ENCODE measurements at places on chromosomes 3 and 15.

DNA sequence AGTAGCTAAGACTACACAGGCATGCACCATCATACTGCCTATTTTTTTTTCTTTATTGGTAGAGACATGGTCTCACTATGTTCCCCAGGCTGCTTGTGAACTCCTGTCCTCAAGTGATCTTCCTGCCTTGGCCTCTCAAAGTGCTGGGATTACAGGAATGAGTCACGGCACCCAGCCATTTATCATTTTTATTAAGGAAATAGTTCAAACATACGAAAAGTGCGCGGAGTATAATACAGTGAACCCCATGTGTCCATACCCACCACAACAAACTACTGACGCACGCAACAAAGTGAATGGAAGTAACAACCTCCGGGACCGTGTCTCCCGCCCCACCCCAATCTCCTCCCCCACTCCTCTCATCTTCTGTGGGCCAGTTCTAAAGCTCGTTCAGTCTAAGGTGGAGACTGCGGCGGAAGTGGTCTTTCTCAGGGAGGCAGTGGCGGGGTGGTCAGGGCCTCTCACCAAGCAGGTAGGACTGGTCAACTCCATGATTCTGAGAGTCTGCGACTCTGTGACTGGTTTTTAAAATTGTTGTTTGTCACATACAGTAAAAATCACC lies 42.1 kb downstream of the DNAJB8 start:
- DNase-seq, result no peak

DNA sequence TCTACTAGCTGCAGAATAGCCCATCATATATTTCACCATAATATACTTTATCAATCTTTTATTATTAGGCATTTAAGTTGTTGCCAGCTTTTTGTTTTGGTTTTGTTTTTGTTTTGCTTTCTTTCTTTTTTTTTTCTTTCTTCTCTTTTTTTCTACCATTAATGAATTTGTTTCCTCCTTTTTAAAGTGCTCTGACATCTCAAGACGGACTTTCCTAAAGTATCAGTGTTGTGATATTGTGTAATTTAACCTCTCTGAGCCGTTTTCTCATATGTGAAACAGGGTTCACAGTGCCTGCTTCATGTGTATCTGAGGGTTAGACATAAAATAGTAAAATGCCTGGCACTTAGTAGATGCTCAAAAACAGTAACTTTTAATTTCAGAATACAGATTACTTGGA lies 109.5 kb upstream of the IL12A start:
- no peak for DNase-seq

- DNase-seq, result no peak
Observed at GRCh38 chr3:141828890-141829289, 47.6 kb upstream of the ATP1B3 start.

- no peak for DNase-seq
Observed at GRCh38 chr3:157247391-157247790, 87.4 kb upstream of the CCNL1 start.

DNA sequence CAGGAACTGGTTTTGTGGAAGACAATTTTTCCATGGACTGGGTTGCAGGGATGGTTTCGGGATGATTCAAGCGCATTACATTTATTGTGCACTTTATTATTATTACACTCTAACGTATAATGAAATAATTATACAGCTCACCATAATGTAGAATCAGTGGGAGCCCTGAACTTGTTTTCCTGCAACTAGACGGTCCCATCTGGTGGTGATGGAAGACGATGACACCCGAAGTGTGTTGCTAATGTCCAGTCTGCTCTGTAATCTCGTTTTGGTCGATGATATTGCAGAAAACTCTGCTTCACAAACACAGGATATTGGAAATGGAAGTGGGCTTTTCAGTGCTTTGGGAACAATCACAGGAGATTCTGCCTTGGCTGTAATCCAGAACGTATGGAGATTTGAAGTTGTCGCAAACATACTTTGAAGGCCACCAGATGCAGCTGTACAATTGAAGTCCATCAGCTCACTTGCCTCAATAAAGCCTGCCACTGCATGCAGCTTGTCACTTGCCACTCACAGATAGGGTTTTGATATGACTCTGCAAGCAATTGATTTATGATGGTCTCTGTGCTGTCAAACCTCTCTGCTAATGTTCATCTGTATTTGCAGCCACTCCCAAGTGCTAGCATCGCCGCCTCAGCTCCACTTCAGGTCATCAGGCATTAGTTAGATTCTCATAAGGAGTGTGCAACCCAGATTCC lies 141.7 kb downstream of the TJP1 start:
- DNase-seq, result no peak

DNA sequence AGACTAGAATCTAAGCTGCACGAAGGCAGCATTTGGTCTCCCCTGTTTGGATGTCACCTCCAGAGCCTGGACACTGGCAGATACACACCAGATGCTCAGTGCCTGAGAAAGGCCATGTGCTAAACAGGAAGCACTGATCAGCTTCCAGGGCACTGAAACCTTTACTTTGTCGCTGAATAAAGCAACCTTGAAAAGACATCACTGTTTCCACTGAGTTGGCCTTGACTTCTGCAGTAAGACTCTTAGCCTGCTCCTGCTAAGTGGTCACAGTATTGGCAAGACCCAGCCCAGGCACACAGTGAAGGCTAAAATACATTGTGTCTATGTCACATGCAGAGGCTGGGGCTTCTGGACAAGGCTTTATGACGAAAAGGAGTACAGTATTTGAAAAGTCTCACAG lies 104.3 kb upstream of the ICE2 start:
- DNase-seq, result peak; percentile 62

GRCh38 chr3:52873433-52874159 lies 23.8 kb downstream of the STIMATE start:
- no peak for DNase-seq

DNA sequence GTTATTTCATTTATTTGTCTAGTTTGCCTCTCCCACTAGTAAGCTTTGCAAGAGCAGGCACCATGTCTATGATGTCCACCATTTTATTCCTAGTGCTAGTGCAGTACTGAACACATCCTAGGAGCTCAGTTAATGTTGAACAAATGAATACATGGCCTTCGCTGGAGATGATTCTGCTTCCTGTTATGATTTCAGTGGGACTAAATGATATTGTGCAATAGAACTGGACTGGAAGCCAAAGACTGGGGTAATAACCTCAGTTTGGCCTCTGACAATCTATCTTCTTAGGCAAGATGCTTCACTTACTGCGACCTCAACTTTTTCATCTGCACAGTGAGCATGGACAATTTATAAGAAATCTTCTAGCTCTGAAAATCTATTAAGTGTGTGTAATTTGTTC lies 191.3 kb downstream of the ADAMTSL3 start:
- no peak for DNase-seq

DNA sequence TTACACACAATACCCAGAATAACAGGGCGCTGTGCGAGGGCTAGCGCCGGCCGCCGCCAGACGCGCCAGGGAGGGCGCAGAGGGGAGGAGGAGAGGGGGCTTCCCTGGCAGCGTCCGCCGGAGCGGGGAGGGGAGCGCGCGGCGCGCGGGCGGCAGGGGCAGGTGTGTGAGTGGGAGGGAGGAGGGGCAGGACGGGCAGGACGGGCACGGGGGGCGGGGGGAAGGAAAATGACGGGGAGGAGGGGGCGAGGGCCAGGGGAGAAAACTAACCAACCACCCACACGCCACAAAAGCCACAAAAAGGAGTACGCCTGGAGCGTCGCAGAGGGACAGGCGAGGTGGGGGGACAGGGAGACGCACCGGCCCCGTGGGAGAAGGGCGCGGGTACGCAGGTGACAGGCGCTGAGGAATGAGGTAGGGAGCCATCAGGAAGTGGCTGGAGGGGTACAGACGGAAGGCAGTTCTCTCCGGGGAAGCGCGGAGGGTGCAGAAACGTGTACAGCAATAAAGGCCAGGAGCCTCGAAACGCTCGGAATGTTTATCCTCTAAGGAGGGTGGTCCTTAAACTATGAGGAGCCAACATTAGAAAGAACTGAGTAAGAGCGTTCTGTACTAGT lies 610 bp upstream of the SATB1 start:
- DNase-seq, result no peak

DNA sequence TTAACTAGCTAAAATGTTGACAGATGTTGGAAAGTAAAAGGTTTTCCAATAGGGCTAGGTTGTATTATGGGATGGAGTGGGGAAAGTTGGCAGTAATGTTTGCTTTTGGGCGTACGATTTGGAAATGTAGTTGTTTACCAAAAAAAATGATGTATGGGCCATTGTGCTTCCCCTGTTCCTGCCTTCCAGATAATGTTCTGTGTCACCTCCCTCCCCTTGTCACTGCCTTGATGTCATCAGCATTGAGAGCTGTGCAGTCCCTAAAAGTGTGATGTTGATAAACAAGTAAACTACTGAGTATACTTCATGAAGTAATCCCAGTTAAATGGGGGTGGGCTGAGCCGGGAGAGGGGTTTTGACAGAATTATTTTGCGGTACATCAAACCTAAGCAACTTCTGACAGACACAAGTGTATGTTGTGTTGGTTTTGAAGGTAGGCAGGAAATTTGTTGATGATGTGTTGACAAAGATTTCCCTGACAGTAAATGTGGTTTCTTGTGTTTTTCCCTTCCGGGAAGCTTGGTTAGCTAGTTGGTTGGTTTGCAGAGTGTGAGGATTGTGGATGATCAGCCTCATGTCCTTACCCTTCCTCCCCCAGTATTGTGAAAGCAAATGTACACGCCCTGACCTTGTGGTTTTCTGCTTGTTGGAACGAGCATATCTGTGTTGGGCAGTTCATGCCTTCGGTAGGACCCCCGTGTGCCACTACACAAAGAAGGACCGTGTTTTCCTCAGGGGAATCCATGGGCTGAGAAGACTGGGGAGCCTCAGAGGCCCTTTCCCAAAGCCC lies 87.3 kb downstream of the PGPEP1L start:
- no peak for DNase-seq

- peak; percentile 66 for DNase-seq
Observed at GRCh38 chr3:190086191-190086590, 34.5 kb downstream of the P3H2 start.

GRCh38 chr3:62876064-62876463 lies 848 bp upstream of the CADPS start:
- DNase-seq, result peak; percentile 19

GRCh38 chr3:186258968-186259367 lies 103.1 kb downstream of the DGKG start:
- no peak for DNase-seq

- DNase-seq, result no peak
Observed at GRCh38 chr3:145197051-145197820, 963.7 kb downstream of the PLOD2 start.

DNA sequence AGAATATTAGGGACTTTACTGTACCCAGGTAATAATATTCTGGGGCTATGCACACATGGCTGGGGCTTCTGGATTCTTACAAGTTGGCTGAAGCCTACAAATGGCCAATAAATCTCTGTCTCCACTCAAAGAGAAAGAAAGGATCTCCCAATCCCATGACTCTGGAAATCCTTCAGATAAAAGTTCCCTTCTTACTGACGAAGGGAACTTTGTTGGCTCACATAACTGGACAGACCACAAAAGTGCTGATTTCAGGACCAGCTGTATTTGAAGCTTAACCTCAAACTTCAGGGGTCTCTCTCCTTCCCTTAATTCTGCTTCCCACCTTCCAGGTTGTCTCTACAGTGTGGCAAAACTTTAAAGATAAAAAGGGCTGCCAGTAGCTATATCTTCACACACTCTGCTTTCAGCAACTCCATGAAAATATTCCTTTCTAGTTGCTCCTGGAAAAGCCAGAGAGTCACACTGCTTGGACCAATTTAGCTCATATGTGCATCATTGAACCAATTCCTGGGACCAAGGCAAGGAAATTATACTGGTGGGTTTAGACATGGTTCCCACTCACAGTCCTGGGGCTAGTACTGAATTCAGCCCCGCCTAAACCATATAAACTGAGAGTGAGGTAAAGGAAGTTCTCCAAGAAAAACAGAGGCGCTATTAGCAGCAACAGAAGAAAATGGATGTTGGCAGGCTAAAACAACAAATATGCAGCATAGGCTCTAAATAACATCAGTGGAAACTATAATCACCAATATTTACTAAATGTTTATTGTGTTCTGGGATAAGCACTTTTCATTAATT lies 290.0 kb upstream of the GADL1 start:
- DNase-seq, result no peak

GRCh38 chr3:54791501-54792156 lies 136.2 kb downstream of the LRTM1 start:
- DNase-seq, result no peak

DNA sequence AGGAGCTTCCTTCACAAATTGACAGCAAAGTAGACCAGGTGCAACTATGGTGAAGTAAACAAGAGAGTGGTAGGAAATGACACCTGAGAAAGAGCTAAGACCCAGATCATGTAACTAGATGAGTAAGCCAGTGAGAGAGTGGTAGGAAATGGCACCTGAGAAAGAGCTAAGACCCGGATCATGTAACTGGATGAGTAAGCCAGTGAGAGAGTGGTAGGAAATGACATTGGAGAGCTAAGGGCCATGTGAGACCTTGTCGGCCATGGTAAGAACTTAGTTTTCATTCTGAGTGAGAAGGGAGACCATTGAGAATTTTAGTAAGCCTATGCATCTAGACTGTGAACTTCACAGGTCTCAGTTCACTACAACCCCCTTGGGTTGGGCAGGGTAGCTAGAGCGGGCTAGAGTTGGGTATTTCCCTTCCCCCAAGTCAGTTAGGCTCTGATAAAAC lies 5.4 kb upstream of the SENP7 start:
- peak; percentile 95 for DNase-seq

DNA sequence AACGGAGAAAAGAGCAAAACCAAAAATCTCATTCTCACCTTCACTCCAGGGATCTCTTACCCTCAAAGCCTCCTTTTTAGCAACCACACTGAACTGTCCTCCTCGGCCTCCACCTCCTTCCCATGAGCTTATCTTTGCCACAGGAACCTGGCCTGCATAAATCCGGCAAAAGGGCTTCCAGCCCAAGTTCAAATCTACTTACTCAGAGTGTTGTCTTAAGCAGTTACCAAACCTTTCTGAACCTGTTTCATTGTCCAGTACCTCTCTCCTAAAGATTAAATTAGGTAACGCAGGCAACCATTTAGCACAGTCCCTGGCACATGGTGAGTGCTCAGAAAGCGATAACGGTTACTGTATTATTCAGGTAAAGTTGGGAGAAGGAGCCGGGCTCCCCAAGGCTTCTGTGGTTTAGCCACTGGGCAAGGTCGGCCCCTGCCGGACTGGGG lies 777 bp downstream of the CIB1 start:
- DNase-seq, result no peak

DNA sequence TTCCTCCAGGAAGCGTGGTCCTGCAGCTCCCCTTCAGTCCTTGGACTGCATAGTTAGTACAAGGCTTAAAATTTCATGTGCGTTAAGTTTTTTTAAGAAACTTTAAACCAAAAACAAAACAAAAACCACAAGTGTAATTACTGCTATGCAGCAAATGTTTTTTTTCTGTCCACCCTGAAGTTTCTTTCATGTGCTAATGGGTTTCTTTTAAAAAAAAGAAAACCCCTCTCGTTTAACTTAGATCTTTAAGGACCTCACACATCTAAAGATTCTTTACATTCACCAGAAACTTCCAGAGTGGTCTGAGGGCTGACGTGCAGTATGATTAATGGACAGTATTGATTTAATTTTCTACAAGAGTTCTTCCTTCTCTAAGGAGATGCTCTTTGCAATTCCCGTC lies 72.0 kb upstream of the PYGO1 start:
- DNase-seq, result no peak

DNA sequence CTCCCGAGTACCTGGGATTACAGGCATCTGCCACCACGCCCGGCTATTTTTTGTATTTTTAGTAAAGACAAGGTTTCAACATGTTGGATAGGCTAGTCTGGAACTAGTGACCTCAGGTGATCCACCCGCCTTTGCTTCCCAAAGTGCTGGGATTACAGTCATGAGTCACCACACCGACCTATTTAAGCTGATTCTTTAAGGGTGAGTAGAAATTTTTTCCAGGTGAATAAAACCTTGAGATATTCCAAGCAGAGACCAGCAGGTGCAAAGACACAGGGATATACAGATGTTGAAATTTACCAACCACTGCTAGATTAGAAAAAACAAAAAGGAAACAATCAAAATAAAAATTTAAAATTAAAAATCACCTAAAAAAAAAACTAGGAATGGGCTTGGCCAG lies 74.4 kb upstream of the CHRNB4 start:
- no peak for DNase-seq
